Activated T-helper 17 cell treated with anti-CD3 and anti-CD28 coated beads, Interleukin-2, amount 50 U/mL, for 72 hours (primary cell): ENCODE measurements at places on chromosomes 12 and 14. TPM values are rescaled to one million over a fixed set of nuclear protein-coding genes. Genes with fewer than 3 reads are reported as not detected.

Gene TEX22
- total RNA-seq: 3.7 TPM

Gene MUCL1
- not detected for total RNA-seq

Gene FOXA1
- not detected for total RNA-seq

Gene DENND5B
- 0.58 TPM for total RNA-seq

Gene SLC5A8
- not detected for total RNA-seq

Gene OSGEP
- 42.3 TPM for total RNA-seq

Gene TCL1B
- total RNA-seq: not detected

Gene RALGAPA1
- 32.8 TPM for total RNA-seq

Gene TGFB3
- 2.2 TPM for total RNA-seq

Gene RABGGTA
- total RNA-seq: 61.0 TPM

Gene TSPAN11
- not detected for total RNA-seq

Gene SERPINA3
- not detected for total RNA-seq

Gene VSX2
- not detected for total RNA-seq

Gene ADAM21
- total RNA-seq: not detected
